ENCODE measurements at places on chromosomes 4 and X.

DNA sequence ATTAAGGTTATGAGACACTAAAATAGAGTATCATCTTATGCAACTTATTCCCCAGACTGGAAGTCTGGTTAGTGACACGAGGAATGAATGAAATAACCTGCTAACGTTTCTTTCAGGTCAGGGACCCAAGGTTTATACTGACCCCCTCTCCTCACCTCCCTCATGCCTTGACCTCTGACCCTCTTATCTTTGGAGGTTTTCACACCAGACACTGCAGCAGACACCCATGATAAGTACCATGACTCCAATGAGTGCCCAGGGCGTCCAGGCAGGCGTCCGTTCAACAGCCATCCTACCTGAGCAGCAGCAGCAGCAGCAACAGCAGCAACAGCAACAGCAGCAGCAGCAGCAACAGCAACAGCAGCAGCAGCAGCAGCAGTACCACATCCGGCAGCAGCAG is 4.2 kb upstream of the NLGN3 start:
- no peak for DNase-seq

GRCh38 chr4:2322841-2323240 is 60.9 kb upstream of the MXD4 start:
- DNase-seq: no peak

DNA sequence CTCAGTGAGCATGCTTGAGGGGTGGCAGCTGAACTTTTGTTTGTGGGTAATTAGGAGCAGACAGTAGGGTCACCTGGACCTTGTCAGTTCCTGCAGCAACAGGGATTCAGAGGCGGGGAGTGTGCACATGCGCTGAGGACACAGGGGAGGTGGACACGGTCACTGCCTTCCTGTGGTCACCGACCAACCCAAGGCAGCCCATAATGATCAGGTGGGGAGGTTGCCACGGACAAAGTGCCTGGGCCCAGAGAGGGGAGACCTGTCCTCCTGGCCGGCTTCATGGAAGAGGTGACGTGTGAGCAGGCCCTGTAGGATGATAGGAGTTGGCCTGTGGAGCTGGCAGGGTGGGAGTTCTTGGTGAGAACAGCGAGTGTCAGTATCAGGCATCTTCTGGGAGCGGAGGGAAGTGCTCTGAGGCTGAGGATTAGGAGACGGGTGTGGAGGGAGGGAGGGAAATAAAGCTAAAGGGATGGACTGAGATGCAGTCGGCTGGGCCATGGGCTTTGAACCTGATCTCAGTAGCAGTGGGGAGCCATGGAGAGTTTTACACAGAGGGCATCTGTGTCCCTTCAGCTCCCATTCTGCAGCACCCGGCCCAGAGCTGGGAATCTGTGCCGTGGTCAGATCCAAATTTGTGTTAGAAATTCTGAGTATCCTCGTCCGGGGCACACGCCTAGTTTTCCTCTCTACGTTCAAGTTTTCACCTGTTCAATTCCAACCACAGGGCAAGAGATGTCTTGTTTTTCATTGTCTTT is 100.0 kb downstream of the PSAPL1 start:
- no peak for DNase-seq

GRCh38 chrX:150184491-150184890 is 178.6 kb upstream of the MAMLD1 start:
- DNase-seq: no peak

DNA sequence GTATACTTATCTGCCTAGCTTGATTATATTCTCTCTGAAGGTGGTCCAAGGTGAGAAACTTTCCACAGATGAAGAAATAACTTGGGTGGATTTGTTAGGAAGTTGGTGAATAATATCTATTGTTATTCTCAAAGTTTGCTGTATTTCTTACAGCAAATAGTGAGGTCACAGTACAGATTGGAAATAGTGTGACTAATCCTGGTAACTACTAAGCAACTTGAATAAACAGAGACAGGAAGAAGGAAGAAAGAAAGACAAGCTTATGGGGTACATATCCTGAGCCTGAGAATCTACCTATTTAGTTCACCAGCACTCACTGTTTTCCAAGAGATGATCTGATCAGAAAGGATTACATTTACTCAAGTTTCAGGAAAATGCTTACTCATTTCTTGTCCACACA is 1416.1 kb downstream of the RPA4 start:
- no peak for DNase-seq

- no peak for DNase-seq
These were observed 12.9 kb downstream of the PALLD start for GRCh38 chr4:168509786-168510185.

- no peak for DNase-seq
These were observed 199.5 kb downstream of the MID1IP1 start for GRCh38 chrX:39000802-39001201.

Data from neural progenitor cell (in vitro differentiated cells).